ENCODE measurements at places on chromosomes 2 and 18.

GRCh38 chr2:48048476-48049171 lies 142.3 kb upstream of the FBXO11 start:
- DNase-seq: no peak

GRCh38 chr2:46735108-46735691 lies 180.4 kb downstream of the MCFD2 start:
- DNase-seq: no peak

DNA sequence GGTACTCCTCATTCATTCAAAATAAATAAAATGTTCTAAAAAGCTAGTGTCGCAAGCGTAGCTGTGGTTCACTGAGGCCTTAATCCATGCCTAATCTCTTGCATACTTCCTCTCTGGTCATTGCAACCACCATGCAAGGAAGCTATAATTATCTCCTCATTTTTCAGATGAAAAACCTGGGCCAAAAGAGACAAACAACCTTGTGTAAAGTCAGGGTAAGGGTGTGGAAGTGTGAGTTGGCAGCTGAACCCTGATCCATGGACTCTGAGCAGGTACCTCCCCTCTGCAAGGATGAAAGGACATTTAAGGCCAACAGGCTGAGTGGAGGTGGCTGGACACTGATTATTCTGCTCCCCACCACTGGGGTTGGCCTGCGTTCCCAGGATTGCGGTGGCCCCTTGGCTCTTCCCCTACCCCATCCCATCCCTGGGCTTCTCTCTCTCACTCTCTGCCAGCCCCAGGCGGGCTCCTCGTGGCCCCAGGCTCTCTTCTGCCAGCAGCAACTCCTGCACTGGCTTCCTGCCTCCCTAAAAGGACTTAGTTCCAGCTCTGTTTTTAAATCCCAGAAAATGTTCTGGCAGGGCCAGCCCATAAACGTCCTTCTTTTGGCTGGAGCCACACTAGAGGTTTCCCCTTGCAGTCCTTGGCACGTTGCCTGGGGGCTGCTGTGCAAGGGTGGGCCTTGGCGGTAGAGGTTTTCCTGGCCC lies 72.0 kb upstream of the AFF3 start:
- DNase-seq: no peak

- DNase-seq: no peak
These were observed 38.4 kb downstream of the RNF144A start for GRCh38 chr2:6955511-6956136.

GRCh38 chr2:224094413-224094812 lies 55.3 kb upstream of the SERPINE2 start:
- no peak for DNase-seq

GRCh38 chr2:241813644-241814392 lies 4.8 kb downstream of the NEU4 start:
- no peak for DNase-seq
